Inflammatory macrophage treated with lipopolysaccharide for 1 hour (primary cell): ENCODE measurements at places on chromosomes 5 and 9.

GRCh38 chr9:2601785-2602378 is 19.7 kb upstream of the VLDLR start:
- no peak for DNase-seq

- peak; percentile 87 for DNase-seq
Measured at GRCh38 chr5:39076757-39077728, 2.8 kb upstream of the RICTOR start.

DNA sequence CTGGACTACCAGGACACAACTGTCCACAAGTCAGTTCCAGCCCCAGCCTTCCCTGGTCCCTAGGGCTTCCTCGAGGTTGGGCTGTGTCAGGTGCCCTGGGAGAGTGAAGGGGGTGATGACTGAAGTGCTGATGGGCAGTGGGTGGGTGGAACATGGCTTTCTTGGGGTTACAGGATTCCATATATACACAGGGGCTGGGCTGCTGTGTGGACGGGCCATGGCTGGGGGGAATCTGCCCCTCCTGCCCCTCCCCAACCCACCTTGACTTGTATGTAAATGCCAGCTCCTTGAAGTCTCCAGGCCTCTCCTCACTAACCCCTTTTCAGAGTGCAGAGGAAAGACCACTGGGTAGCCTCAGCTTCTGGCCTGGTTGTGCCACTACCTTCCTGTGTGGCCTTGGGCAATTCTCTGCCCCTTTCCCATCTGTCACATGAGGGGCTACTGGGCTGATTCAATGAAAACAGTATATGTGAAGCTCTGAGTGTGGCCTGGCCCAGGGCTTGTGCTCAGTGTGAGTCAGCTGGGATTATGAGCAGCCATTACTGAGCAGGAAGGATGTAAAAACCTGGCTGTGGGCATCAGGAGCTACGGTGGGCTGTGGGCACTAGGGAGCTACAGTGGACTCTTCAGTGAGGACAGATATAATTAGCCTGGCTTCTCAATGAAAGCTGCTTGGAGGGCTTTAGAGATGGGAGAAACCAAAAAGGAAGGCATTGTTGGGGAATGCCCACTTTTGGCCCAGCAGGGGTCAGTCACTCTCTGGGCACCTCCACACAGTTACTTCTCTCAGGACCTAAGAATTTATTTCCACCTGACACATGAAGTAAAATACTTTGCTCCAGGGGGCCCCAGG is 23.3 kb downstream of the PITX1 start:
- DNase-seq, result peak; percentile 5

DNA sequence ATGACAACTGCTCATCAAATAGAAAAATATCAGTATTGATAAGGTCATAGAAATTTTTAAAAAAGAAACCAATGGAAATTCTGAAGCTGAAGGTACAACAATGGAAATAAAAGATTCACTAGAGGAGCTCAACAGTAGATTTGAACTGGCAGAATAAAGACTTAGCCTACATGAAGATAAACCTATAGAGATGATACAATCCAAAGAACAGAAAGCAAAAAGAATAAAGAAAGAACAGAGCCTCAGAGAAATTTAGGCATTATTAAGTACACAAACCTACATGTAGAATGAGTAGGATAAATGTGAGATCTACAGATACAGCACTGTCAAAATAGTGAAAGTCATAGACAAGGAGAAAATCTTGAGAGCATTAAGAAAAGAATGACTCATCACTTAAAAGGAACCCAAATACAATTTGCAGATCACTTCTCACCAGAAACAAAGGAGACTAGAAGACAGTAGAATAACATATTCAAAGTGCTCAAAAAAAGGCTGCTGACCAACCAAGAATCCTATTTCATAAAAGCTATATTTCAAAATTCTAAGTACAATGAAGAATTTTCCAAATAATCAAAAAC is 47.8 kb upstream of the HTR4 start:
- DNase-seq, result no peak
